Hepatocyte (in vitro differentiated cells): ENCODE measurements at places on chromosomes 12 and 14.
A peak's percentile ranks its signal among the peaks of the same experiment; 100 is the strongest.

DNA sequence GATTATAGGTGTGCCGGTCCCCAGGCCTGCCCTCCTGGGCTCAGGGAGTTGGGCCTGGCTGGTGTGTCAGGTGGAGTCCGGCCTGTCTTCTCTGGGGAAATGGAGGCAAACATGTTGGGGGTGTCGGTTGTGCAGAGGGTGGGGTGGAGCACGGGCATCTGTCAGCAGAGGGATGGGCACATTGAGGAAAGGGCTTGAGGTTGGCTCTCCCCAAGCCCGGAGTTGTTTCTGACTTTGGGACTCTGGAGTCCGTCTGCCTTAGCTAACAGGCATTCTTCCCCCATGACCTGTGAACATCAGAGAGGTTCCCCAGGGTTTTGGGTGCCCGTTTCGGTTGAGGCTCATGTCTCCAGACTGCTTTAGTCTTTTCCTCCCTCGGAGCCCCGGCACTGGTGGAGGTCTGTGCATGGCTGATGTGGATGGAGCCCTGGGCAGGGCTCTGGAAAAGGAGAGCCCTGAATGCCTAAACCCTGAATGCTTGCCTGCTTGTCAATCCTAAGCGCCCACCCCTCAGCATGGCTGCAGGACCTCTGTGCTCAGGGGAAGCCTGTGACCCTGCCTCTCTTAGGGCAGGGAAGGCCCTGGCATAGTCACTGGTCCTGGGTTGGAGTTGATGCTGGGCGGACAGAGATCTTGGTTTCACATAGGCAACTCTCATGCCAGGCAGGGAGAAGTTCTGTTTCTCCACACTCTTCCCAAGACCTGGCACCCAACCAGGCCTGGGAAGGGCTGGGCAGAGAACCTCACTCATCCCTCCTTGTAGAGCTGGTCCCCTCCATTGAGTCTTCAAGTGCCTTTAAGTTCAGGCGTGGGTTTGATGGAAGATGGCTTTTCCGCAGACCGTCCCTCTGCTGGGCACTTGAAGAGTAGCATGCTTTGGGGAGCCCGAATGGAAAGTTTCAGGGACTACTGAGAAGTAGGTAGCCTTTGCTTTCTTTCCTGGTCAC lies 12.9 kb downstream of the NYNRIN start:
- peak; percentile 67 for DNase-seq

DNA sequence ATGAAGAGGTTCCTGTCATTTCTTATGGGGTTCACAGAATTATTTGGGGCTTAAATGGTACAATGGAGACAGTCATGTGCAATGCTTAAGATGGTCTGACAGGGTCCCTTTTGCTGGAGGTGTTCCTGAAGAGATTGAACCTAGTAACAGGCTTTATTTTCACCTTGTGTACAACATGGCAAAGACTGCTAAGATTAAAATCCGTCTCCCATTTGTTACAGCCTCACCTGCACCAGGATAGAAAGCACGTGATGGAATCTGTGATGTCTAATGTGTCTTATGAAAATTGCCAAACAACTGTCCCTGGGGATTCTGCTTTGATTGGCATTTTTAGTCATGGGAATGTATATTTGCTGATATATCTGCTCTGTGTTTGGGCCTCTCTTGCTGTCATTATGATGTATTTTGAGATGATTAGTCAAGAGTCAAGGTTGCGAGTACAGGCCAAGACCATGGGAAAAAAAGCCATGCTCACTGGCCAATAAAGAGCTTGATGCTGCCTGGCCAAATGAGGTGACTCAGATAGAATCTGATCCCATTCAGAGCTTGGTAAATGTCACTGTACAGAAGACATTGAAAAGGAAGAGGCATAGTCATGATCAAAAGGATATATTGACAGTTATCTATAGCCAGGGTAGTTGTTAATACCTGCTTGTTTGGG lies 96.1 kb downstream of the FLRT2 start:
- DNase-seq: no peak

DNA sequence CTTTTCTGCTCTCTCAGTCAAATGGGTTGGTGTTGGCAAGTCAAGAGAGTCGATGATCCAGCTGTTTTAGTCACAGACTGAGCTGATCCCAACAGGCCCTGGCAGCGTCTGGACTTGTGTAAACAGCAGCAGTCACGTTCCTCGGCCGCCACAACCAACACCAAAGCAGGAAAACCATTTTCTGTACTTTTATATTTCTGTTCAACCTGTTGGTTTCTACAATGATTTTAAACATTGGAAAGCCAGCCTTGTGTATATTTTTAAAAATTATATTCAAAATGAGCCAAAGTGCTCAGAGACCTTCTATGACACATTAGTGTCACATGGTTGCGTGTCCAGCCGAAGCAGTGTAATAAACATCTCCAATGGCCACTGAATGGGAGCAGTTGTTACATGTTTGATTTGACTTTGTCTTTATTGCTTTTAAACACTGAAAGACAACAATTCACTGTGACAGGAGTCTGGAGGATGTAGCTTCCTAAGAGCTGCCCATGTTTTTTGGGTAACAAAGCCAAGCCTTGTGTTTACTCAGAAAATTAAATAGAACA lies 5.9 kb upstream of the SIVA1 start:
- peak; percentile 61 for DNase-seq

- DNase-seq: no peak
Observed at GRCh38 chr12:96770219-96771102, 136.6 kb upstream of the NEDD1 start.

GRCh38 chr12:81759190-81760051 lies at the start of gene PPFIA2:
Gene PPFIA2 (minus strand): TSS chr12:81759350.
- peak; percentile 35 for DNase-seq
